ENCODE measurements at places on chromosomes 4 and X. TPM values are rescaled to one million over a fixed set of nuclear protein-coding genes. Genes with fewer than 3 reads are reported as not detected.

Gene BEX4
- total RNA-seq: 30.5 TPM

Gene RTL9
- total RNA-seq: 0.35 TPM

Gene KDR
- 21.2 TPM for total RNA-seq

- peak; percentile 46 for DNase-seq
Measured at GRCh38 chrX:47483306-47484268, 565 bp upstream of the ZNF41 start.

GRCh38 chr4:73451404-73451803 is 15.4 kb downstream of the AFP start:
- DNase-seq: no peak

- DNase-seq: no peak
Measured at GRCh38 chr4:142875117-142875516, 29.0 kb upstream of the INPP4B start.

All from Right ventricle myocardium superior (tissue), 1 donor.